GM12864 (cell line): ENCODE measurements at places on chromosomes 12 and 14.

GRCh38 chr12:131830335-131830913, 2.2 kb downstream of the MMP17 start:
- no peak for DNase-seq

GRCh38 chr14:34223373-34224148, 238.5 kb downstream of the SPTSSA start:
- no peak for DNase-seq

GRCh38 chr14:30312214-30312613, 246.7 kb upstream of the G2E3 start:
- no peak for DNase-seq

DNA sequence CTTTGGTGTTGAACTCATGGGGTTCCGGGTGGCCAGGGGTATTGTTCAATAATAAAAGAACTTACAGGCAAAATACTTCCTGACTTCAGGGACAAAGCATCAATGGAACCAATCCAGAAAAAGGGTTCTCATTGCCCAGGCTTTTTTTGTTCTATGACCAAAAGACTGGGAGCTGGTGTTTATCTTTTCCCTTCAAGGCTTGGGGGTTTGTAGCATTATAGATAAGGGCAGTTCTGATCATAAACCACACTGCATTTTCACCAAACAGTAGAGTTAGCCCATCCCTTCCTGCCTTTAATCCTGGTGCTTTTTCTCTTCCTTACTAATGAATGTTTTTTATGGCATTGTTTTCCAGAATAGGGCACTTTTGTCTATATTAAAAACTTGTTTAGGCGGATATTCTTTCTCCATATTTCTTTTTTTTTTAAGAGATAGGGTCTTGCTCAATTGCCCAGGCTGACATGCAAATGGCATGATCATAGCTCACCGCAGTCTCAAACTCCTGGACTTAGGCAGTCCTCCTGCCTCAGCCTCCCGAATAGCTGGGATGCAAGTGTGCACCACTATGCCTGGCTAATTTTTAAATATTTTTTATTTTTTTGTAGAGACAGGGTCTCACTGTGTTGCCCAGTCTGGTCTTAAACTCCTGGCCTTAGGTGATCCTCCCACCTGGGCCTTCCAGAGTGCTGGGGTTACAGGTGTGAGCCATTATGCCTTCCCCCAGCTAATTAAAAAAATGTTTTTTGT, 9.7 kb downstream of the FUT8 start:
- DNase-seq = no peak

DNA sequence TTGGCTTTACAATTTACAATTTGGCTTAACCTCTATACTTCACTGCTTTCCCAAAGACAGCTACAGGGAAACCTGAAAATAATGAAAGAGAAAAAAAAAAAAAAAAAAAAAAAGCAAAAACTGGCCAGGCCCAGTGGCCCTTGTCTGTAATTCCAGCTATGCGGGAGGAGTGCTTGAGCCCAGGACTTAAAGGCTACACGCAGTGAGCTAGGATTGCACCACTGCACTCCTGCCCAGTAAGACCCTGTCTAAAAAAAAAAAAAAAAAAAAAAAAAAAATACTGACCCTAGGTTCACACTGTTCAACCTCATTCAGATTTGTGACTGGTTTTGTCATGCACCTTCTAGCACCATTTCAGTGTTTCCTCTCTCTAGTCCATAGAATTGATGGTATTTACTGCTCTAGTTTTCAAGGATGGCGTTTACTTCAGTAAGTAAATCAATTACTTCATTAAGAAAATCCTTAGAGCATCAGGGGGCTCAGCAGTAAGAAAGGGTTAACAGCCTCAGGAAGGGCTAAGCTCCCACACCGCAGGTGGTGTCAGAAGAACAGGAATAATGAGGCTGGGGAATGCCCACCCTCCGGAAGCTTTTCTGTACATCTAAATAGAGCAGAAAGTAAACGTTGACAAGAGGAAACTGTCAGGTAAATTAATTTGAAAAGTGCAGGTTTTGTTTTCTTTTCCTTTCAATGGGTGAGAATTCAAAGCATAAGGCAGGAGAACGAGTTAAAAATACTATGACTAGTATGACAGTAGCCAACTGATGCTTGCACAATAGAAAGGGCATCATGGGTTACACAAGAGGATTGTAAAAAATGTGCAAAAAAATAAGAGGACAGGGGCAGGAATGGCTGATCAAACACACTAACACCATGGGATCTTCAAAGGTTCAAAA, 115.0 kb upstream of the MDM1 start:
- no peak for DNase-seq

- no peak for DNase-seq
These were observed 32.5 kb upstream of the DUSP6 start for GRCh38 chr12:89384807-89385206.

DNA sequence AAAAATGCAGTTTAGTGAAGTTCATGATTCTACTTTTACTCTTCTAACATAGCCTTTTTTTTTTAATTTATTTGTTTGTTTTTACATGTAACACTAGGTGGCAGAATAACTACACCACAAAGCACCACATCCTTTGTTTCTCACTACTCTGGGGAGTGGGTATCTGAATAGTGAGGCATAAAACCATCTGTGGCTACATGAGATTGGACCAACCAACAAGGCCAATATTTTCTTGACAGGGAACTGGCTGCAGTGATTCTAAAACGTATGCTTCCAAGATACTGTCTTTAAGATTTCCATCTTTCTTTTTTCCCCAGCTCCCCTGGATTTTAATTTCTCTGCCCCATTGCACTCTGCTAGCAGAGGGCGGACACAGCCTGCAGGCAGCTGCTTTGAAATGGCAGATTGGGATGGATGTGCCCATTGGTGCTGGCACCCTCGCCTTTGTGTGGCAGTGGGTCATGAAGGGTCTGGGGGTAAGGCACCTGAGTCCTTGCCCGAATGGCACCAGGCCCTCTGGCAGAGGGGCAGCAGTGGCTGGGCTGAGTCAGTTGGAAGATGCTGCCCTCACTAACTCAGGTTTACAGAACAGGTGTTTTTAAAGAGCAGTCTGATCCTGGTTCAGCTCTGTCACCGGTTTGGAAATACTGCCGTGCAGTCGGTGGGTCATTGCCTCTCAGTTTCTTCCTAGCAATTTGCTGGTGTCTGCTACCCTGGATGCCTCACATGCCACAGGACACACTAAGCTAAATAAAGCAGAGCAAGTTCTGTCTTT, 429.1 kb downstream of the RAD51B start:
- DNase-seq = no peak

DNA sequence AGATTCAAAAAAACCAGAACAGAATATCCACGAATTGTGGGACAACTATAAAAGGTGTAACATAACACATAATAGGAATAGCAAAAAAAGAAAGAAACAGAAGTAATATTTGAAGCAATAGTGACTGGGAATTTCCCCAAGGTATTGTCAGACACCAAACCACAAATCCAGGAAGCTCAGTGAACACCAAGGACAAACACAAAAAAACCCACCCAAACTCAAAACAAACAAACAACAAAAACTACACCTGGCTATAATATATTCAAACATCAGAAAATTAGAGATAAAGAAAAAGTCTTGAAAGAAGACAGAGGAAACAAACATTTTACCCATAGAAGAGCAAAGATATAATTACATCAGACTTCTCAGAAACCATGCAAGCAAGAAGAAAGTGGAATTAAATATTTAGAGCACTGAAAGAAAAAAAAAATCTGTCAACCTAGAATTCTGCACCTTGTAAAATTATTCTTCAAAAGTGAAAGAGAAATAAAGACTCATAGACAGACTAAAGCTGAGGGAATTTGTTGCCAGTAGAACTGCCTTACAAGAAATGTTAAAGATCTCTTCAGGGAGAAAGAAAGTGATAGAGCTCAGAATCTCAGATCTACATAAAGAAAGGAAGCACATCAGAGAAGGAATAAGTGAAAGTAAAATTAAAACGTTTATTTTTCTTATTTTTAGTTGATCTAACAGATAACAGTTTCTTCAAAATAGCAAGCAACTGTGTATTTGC, 12.1 kb upstream of the HMGA2 start:
- no peak for DNase-seq

DNA sequence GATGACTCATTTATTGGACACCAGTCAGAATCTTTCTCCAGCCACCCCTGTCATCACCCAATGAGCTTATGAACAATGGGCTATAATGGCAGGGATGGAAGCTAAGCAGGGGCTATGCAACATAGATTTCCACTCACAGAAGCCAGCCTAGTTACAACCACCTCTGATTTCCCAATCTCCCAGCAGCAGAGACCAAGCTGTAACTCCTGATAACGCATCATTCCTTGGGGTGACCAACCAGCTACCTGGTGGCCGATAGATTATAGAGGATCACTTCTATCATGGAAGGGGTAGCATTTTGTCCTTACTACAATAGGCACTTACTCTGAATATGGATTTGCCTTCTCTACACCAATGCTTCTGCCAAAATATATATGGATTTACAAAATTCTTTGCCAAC, 302.3 kb upstream of the ATXN7L3B start:
- DNase-seq = no peak

- DNase-seq = no peak
These were observed at the start of gene BDKRB2 for GRCh38 chr14:96204151-96205058. Gene BDKRB2 (plus strand): TSS chr14:96204839. CDS start chr14:96237108, 32,269 bp downstream.

DNA sequence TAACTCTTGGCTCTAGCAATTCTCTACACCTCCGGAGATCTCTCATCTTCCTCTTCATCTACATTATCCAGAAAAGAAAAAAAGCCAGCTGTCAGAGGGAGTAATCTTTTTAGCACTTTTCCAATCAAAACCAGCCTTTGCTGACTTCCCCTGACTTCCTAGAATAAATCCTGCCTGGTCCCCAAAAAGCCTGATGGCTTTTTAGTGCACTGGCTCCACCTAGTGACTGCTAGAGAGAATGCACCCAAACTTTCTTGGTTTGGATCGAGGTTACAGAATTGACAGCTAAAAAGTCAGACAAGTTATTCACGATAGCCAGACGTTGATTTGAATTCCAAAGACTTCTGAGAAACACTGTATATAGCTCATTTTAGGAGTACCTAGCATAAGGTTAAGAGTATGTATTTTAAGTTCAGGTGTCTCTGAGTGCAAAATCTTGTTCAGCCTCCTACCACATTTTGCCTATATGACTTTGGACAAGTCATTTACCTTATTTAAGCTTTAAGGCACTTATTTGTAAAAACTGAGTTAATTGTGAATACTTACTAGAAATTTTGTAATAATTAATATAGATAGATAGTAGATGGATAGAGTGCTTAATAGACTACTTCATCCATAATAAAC, 185.7 kb upstream of the GRIN2B start:
- DNase-seq = no peak

DNA sequence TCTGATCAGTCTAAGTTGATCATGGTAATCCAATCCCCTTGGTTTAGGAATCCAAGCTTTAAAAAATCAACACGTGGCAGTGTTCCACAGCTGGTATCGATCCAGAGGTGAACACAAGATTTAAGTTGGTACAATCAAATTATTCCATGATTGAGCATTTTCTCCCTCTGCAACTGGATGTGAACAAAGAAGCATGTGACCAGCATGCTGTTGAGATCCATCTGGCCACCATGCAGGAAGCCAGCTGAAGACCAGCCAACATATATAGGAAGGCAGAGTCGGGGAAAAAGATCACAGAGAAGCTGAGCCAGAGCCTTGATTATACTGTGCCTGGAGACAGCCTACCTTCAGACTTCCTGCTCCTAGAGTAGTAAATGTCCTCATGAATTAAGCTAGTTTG, 158.3 kb downstream of the SEC23A start:
- no peak for DNase-seq

DNA sequence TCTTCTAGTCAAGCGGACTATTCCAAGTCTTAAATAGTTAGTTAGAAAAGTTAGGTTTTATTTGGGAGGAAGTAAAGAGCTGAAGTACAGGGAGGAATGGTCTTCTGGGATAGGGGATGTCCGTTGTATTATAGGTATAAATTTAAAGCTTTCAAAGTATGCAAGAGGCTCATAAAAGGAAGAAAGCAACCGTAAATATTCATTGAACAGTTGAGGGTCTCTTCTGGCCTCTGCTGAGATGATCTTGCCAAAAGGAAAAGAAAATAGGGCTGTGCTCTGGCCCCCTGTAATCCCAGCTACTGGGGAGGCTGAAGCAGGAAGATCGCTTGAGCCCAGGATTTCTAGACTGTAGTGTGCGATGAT, 377 bp upstream of the TIMELESS start:
- DNase-seq = no peak

DNA sequence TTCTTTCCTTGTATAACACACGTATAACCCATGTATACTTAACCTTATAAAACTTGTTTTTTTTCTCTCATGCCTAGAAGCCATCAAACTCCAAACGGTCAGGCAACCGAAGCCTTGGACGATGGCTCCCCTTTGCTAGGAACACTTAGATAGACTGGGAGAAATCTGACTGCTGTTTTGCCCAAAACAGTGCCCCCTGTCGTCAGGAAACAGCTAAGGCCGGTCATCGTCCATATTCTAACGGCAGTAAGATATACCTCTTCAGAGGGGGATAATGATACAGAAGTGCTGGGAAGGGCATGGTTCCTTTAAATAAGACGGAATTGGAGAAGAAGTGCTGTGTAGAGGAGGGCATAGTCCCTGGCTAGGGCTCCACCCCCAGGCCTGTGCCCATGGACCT, 130.5 kb downstream of the SLC41A2 start:
- DNase-seq = no peak

DNA sequence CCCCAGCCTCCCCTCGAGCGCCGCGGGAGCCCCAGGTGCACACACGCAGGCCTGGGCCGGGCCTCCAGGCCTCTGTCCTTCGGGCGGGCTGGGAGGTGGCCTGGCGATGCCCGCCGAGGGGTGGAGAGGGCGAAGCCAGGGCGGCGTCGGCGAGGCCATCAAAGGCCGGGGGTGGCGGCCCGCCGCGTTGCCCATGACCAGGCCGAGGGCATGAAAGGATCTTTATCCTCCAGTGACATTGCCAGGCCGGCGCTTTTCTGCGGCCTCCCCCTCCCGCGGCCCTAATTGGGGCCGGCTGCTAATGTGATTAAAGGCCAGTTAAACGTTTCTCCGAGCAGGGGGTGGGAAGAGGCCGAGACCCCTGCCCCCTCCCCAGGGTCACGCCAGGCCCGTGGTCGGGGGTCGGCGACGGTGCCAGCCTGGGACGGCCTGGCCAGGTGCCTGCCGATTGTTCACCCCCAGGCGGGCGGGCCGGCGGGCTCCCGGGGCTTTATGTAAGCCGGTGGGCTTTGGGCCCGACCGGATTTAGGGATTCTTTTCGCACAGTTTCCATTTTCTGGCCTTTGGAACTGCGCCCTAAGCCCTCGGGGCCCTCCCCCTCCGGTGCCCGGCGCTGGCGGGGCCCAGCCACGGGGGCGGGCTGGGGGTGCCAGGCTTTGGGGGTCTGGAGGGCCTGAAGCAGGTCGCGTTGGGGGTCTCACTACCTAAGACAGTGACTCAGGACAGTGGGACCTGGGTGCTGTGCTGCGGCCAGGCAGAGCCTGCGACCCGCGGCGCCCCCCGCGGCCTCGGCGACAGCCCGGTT, 103.2 kb upstream of the DIO3 start:
- no peak for DNase-seq

DNA sequence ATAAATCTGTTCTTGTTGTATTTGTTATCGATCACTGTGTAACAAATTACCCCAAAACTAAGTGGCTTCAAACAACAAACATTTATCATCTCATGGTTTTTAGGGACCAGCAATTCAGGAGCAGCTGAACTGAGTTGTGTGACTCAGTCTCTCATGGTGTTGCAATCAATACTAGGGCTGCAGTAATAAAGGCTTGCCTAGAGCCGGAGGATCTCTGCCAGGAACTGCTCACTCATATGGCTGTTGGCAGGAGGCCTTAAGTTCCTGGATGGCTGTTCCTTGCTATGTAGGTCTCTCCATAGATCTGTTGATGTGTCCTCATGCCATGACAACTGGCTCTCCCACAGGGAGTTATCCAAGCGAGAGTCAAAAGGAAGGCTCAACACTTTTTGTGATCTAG, 3.8 kb upstream of the PSMC6 start:
- no peak for DNase-seq
